Left lobe of liver (tissue), 2 donors: ENCODE measurements at places on chromosomes 13 and 19. TPM values are rescaled to one million over a fixed set of nuclear protein-coding genes. Genes with fewer than 3 reads are reported as not detected.

CGB2 gene
- total RNA-seq = not detected

PEG3 gene
- 11.8 TPM for total RNA-seq

DNA sequence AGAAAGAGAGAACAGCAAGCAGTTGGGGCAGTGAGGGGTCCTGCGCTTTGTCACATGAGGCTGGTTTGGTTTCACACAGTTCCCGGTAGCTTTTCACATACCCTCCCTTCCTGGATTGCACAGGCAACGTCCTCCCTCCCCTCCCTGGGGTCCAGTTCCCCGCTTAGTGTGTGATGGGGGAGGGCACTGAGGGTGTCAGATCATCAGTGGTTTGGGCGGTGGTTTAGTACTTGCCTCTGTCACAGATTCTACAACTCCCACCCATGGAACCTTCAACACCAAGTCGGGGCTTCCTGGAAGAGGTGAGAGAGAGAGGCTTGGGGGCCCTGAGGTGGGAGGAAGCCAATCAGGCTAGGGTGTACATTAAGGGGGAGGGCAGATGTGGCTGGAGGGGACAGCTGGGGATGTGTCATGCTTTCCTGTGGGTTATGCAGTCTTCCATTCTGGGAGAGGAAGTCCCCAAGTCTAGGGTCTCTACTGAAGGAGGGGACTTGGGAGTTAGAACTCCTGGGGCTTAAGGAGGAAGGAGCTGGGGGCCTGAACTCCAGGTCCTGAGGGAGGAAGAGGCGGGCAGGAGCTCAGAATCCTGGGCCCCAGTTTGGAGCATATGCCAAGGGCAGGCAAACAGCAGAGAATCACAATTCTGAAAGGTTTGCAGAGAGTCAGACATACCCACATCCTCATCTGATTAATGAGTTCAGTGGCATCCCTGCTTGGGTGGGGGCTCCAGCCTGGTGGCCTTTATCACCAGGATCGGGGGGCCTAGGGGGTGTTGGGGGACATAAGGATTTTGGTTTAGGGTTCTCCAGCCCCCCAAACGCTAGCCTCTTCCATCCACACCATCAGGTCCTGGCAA, at the start of gene NKG7:
Gene NKG7 (minus strand): TSS at position 6 of the 856 bp plus-strand sequence. CDS start 119 bp downstream, outside the sequence.
- no peak for DNase-seq

RUBCNL gene
- total RNA-seq = 0.68 TPM

NPAS1 gene
- 0.08 TPM for total RNA-seq

CYP4F8 gene
- total RNA-seq = not detected

GRCh38 chr19:45981350-45981749, 7.7 kb upstream of the NOVA2 start:
- no peak for DNase-seq

GRCh38 chr19:18940769-18941627, at the start of gene HOMER3:
HOMER3 (minus strand) TSS chr19:18941217; CDS start chr19:18938982, 2,235 bp downstream.
- peak; percentile 78 for DNase-seq

CCNE1 gene
- 0.20 TPM for total RNA-seq

- DNase-seq = no peak
These were observed 46.4 kb upstream of the ZNF536 start for GRCh38 chr19:30325676-30326392.

FGF21 gene
- 0.75 TPM for total RNA-seq

DNA sequence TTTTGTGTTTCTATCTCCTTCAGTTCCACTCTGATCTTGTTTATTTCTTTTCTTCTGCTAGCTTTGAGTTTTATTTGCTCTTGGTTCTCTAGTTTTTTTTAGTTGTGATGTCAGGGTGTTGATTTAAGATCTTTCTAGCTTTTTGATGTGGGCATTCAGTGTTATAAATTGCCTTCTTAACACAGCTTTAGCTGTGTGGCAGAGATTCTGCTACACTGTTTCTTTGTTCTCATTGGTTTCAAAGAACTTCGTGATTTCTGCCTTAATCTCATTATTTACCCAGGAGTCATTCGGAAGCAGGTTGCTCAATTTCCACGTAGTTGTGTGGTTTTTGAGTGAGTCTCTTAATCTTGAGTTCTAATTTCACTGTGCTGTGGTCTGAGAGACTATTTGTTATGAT, 251.7 kb upstream of the HTR2A start:
- DNase-seq = no peak
